ENCODE measurements at places on chromosomes 13 and 19.

DNA sequence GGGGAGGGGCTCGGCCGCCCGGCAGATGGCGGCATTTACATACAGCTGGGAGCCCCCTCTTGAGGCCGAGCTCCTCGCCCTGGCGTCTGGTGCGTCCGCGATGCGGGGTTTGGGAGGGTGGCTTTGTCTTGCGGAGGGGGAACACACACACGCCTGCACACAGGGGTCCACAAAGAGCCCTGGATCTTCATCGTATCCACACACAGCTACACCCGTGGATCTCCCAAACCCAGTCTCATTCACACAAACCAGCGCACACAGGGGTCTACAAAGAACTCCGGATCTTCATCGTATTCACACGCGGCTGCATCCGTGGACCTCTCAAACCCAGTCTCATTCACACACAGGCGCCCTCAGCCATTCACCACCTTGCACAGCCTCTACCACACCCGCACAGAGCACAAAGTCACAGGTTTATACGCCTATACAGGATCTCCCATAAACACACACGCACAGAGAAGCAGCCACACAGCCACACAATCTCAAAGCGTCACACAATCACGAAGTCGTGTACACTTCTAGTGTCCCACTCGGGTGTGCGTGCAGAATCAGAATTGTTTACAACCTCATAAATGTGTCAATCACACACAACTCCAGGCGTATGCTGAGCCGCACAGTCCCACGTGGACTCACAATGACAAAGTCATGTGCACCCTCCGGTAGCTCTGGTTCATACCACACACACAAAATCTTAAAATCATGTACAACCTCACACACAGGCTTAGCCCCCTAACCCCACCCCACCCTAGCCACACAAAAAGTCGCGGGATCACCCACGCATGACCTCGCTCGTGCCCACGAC is 550 bp upstream of the DLL3 start:
- DNase-seq = peak; percentile 18

GRCh38 chr13:40433001-40433400 is 233.4 kb downstream of the FOXO1 start:
- no peak for DNase-seq

DNA sequence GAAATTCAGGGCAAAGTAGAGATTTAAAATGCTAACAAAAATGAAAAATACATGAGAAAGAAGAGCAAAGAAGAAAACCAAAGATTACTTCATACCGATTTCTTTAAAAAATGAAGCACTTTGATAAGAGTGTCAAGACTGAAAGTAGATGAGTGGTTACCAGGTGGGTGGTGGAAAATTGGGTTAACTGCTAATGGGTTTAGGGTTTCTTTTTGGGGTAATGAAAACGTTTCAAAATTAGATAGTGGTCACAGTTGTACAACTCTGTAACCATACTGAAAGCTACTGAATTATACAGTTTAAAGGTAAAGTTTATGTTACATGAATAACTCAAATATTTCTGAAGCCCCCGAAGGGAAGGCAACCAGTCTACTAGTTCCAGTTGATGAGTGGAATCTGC is 179.4 kb downstream of the NDFIP2 start:
- DNase-seq = no peak

DNA sequence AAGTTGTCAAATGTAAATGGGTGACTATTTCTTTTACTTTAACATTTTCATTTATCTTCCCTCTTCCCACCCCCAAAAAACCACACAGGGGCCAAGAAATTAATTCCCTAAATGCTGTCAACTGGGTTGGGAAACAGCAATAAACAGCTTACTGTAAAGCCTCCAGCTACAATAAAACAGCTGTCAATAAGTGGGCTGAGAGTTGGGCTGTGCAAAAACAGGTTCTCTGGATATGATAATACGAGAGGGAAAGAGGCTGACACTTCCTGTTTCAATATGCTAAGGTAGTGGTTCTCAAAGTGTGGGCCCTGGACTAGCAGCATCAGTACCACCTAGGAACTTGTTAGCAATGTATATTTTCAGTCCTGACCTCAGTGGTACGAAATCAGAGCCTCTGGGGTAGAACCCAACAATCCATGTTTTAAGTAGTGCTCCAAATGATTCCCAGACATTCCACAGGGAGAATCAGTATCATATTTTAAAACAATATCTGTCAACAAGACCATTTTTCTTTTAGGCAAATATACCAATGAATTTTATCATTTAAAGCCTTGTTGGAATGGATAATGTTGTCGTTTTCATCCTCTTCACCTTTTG is 8.4 kb downstream of the PCDH9 start:
- DNase-seq = no peak

DNA sequence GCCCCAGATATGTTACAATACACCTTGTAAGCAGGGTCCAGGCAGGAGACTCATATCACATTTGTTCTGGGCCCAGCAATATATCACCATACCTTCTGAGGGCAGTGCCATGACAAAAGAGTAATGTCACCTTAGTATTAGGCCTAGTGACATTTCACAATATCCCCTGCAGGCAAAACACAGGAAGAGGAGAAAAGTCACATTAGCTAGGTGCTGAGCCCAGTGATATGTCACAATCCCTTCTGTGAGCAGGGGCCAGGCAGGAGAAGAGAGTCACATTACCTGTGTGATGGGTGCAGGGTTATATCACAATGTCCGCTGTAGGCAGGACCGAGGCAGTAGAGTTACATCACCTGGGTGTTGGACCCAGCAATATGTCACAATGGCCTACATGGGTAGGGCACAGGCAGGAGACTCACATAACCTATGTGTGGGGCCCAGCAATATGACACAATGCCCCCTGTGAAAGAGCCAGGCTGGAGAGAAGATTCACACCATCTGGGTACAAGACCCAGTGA is 12.4 kb upstream of the ZNF91 start:
- no peak for DNase-seq

GRCh38 chr13:102869948-102870676 is 24.3 kb downstream of the ERCC5 start:
- DNase-seq = no peak

DNA sequence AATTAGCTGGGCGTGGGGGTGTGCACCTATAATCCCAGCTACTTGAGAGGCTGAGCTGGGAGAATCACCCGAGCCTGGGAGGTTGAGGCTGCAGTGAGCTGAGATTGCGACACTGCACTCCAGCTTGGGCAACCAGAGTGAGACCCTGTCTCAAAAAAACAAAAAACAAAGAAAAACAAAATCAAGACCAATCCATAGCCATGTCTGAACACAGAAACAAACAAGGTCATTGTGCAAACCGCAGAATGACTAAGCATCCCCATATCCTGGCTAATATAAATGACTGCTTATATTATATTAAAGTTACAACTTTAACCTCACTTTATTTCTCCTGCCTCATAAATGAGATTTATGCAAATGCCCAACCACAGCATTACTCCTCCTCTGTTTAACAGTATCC is 2.3 kb upstream of the LYPD3 start:
- DNase-seq = no peak

DNA sequence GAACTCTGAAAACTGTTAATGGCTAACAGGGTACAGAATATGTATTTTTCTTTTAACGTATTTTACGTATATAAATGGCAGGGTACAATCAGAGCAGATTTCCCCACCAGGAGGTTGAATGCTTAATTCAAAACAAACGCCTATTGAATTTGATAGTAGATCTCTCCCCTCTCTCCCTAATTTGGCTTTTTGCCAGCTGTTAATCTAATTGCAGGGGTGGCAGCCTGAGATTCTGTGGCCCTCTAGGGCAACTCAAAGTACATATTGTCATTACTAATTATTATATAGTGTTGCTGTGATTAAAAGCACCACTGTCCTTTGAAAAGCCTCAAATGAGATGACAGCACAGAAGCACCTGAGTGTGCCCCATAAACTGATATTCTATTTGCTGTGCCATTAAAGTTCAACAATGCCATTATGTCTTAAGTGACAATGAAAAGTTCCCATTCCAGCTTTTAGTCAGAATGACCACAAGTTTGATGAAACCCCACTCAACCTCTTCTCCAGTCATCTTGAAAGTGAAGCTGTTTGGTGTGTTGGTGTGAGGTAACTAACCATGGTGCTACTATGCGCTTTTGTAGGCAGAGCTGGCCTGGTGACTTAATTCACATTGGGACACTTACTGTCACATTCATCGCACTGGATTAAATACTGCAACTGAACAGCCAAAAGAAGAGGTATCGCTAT is 351.4 kb downstream of the KCNRG start:
- DNase-seq = no peak

DNA sequence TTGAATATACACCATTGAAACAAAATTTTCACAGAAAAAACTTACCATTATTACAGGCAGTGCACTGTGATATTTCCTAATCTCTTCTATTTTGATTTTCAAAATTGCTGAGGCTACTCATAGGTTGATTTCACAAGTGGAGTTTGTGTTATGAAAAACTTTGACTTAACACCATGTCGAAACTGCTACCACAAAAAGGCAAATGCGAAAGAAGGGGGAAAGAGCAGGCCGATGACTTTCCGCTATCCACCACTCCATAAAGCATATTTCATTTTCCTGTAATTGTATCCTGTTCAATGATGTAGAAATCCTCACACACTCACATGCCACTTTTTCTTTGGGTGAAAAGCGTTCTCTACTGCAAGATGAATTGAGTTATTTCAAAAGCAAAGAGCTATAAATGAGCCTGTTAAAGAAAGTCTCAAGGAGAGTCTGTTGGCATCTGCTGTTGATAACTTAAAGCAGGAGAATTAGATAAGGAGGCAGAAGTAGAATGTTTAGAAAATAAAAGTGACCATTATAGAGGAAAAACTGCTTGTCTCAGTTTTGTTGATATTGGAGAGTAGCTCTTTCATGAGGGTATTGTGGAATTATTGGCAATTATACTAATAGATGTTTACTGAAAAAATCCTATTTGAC is 18.8 kb downstream of the KL start:
- no peak for DNase-seq

- no peak for DNase-seq
These were observed 159.0 kb downstream of the RFC3 start for GRCh38 chr13:33976965-33977364.

DNA sequence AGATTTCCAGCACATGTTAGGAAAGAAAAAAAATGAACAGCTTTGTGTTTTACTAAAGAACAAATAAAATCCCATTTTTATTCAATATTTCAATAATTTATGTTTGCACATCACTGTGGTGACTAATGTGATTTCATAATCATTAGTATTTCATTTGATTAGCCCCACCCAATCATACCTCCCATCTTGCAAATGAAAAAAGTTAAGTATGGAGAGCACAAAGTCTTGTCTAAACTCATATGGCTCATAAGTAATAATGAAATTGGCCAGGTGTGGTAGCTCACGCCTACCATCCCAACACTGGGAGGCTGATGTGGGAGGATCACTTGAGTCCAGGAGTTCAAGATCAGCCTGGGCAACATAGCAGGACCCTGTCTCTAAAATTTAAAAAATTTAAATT is 3.8 kb downstream of the ZNF490 start:
- no peak for DNase-seq

GRCh38 chr19:2014131-2014571 is 1.4 kb downstream of the BTBD2 start:
- DNase-seq = no peak

GRCh38 chr13:26716984-26717383 is 43.6 kb downstream of the GPR12 start:
- no peak for DNase-seq

- no peak for DNase-seq
These were observed 88.5 kb upstream of the SIAH3 start for GRCh38 chr13:45940061-45940460.

Measured in fibroblast of skin of right biceps (primary cell).